Heart right ventricle (tissue), 16 donors: ENCODE measurements at places on chromosomes 4 and X. TPM values are rescaled to one million over a fixed set of nuclear protein-coding genes. Genes with fewer than 3 reads are reported as not detected.

The SPINK2 gene
- total RNA-seq: not detected

The EVC2 gene
- total RNA-seq: 1.1 TPM

The PACRGL gene
- total RNA-seq: 10.8 TPM

The FAM184B gene
- total RNA-seq: not detected

The EDA gene
- 4.8 TPM for total RNA-seq

The ODAPH gene
- total RNA-seq: not detected

The LGI2 gene
- total RNA-seq: 7.9 TPM

The PROM1 gene
- 17.5 TPM for total RNA-seq

DNA sequence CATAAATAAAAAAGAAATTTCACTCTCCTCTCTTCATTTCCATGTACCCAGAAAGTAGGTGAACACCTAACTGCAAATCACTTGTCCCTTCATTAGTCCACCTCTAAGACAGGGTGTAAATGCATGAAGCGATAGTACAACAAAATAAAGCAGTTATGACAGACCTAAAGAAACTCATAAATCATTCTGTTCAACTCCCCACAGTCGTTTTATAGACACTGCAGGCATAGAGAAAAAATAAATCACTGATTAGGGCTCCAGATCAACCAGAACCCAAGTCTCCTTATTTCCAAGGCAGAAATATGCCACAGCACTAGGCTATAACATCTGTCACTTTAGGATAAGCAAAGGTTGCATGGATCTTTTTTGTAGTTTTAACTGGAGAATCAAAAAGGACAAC is 3.0 kb downstream of the RASGEF1B start:
- no peak for DNase-seq

DNA sequence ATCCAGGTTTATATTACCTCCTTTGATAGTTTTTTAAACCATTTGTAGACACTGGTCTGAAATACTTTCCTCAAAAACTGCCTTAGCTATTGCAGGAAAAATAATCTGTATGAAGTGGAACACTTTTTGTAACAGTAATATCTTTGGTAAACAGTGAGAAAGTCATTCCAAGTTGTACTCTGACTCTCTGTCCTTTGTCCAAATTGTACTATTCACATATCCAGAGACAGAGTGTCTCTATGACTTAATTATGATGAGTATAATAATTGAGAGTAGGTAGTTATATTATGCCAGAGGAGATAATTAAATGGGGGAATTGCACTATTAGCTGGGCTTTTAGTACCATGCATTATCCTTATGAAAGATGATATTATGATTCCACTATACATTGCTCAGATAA is 112.6 kb upstream of the LCORL start:
- no peak for DNase-seq

DNA sequence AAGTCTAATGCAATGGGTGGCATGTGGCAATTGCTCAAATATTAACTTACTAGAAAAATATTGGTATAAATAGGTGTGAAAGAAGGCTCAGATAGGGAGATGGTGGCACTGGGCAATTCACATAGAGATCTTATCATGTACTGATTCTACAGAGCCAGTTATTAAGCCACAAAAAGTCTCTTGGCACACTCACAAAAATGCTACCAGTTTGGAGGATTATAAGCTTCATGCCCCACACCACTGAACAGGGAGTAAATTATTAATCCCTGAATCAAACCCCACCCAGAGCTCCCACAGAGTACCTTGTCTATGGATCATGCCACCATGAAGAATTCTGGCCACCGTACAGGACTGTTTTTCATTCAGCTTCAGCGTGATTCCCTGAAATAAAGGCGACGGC is 13.8 kb downstream of the MPP1 start:
- DNase-seq: no peak

DNA sequence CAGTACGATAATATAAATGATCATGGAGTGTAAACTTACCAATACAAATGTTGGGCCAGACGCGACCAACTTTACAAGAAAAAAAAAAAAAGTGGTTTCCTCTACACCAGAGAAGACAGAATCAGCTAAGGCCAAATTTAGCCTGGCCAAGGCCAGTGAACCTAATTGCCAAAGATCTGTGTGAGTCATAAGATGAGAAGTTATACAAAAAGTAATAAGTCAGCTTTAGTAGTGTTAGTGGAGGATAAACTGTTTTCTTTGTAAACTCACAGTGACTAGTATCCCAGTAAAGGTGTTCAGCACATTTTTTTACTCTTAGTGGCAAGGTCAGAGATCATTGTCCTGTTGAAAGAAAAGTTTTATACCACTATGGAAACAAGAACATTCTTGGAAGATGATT is 531.4 kb upstream of the TECRL start:
- DNase-seq: no peak

DNA sequence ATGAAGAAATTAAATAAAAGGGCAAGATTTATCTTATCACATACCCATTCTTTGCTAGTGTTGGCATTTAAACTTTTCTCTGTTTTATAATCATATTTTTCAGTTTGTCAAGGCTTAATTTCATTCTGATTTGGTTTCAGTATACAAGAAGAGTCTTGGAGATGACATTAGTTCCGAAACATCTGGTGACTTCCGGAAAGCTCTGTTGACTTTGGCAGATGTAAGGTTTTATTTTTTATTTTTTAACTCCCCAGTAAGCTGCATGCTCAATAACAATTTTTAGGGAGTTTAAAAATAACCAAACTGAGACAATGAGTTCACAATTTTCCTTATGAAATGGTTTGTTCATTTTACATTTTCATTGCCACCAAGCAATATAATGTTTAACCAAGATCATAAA is 39.8 kb downstream of the ANXA3 start:
- no peak for DNase-seq

GRCh38 chr4:169009286-169010124 is 550 bp downstream of the CBR4 start:
- peak; percentile 59 for DNase-seq

- no peak for DNase-seq
Observed at GRCh38 chr4:117137145-117137544, 51.8 kb upstream of the TRAM1L1 start.

DNA sequence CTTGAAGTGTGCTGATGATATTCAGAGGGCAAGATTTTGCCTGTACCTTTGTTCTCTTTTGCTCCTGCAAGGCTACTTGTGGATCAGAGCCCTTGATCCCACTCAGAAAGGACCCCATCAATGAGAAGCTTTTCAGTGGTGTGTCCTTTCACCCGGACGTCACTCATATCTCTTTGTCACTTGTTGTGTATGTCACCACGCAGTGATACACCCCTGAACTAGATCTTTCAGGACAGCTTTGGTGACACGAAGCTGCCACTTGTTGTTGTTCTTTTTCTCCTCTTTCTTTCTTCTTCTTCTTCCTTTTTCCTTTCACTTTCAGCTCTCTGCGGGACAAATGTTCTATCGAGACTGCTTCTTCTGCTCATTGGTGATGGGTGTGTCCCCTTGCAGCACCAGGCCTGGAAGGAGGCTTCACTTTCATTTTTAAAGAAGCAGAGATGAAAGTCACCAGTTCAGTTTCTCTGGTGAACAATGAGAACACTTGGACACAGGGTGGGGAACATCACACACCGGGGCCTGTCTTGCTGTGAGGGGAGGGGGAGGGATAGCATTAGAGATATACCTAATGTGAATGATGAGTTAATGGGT is 83.6 kb downstream of the NBDY start:
- DNase-seq: no peak

DNA sequence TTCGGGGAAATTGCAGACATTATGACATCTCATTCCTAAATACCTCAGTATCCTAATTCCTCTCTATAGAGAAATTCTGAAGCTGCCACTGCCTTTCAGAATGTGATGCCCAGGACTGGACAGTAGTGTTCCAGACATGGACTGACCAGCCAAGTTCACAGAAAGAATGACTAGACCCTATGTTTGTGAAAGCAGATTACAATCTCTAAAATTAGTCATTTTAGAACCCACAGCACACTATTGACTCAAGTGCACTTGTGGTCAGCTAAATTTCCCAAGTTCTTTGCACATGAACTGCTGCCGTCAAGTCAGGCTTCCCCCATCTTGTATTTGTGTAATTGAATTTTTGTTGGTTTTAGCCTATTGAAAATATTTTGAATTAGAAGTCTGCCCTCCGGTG is 81.0 kb upstream of the ESX1 start:
- no peak for DNase-seq

GRCh38 chr4:89496851-89497250 is 189.3 kb upstream of the GPRIN3 start:
- no peak for DNase-seq

DNA sequence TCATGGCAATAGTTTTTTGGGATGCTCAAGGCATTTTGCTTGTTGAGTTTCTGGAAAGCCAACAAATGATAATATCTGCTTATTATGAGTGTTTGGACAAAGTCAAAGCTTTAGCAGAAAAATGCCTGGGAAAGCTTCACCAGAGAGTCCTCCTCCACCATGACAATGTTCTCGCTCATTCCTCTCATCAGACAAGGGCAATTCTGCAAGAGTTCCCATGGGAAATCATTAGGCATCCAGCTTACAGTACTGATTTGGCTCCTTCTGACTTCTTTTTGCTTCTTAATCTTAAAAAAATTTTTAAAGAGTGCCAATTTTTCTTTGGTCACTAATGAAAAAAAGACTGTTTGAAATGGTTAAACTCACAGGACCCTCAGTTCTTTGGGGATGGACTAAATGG is 136.3 kb downstream of the UBE2K start:
- no peak for DNase-seq

GRCh38 chr4:122622400-122622799 is 1.5 kb upstream of the IL21 start:
- DNase-seq: no peak

GRCh38 chrX:109926743-109927662 is 75.9 kb upstream of the TMEM164 start:
- DNase-seq: no peak

GRCh38 chr4:173280998-173281397 is 53.2 kb downstream of the HMGB2 start:
- no peak for DNase-seq

GRCh38 chrX:70013466-70014381 is 36.0 kb downstream of the AWAT2 start:
- peak; percentile 38 for DNase-seq
